ENCODE measurements at places on chromosomes 2 and 18. TPM values are rescaled to one million over a fixed set of nuclear protein-coding genes. Genes with fewer than 3 reads are reported as not detected.

- no peak for DNase-seq
Measured at GRCh38 chr2:99550368-99550767, 60.6 kb upstream of the REV1 start.

- DNase-seq = peak; percentile 63
Measured at GRCh38 chr2:6896930-6897759, 19.6 kb downstream of the RSAD2 start.

DNA sequence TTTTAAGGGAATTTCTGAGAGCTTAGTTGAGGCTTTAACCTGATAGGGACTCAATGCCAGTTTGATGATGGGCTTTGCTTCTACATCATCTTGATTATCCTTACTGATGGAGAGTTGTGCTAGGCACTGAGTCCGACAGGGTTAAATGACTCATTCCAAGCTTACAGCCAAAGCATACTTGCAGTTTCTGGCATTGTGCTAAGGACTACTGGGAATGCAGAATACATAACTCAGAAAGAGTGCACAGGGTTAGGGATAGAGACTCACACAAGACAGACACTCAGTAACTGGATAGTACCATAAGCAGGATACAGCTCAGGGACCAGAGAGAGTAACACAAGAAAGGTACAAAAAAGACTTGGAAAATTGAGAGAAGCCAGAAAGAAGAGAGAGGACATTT is 94.1 kb upstream of the SLC14A2 start:
- no peak for DNase-seq

DNA sequence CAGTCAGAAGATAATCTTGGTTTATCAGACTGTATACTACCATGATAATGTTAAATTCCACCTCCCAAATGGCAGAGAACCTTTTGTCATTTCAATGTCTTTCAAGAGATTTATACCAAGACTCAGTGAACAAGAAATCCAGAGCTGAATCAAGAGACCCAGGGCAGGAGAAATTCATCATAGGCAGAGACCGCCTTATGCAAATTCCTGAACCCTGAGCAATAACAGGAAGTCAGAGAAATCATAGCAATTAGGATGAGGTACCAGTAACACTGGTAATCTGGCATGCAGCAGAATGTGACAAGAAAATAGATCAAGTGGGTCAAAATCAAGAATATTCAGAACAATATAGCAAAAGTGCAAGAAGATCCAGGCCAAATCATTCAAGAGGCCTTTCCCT is 412.4 kb upstream of the LRATD1 start:
- no peak for DNase-seq

- no peak for DNase-seq
Measured at GRCh38 chr2:222811828-222812227, 49.0 kb upstream of the ACSL3 start.

DNA sequence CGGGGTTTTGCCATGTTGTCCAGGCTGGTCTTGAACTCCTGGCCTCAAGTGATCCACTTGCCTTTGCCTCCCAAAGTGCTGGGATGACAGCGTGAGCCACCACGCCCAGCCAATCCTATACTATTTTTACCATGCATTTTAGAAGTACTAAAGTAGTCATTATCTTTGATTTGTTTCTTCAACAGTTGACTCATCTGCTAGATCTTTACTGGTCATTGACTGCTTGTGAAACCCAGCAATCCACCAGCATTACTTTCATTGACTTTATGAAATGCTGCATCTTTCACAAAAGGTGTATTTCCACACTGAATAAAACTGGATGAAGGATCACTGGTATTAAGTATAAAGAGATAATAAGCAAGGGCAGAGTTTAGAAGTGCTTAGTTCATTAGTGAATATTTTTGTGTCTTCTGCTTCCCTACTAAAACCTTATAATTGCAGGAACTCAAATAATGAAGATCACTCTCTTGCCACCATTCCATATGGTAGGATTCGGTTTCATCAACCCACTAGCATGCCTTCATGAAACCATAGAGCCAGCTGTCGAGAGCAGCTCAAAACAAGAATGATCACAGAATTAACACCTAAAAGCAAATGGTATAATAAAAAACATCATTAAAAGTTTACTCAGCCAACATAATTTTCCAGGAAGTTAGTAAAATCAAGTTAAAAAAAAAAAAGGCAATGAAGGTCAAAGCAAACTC is 33.1 kb downstream of the IRS1 start:
- no peak for DNase-seq

DNA sequence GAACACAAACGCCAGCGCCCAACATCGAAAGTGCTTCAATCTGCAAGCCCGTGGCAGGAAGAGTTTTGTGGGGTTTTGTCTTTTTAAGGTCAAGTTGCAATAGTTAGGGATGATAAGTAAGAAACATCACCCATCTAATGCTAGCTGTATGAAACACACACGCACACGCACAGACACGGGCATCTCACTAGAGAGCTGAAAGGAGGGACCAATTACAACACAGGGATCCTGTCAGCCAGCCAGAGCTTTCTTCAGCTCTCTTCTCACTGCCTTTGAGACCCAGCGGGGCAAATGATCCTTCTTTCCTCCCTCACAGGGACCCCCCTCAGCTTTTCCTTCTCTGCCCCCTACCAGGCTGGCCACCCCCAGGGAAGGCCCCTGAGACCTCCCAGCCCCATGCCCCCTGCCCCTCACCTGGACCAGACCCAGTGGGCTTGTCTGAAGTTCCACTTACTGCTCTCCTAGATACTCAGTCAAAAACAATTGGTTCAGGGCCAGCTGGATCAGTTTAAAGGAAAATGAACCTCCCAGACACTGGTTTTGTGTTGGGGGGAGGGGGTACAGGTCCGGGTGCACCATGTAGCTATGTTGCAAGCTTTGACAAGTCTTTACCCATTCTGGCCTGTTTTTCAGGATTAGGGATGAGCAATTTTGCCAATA is 17.9 kb downstream of the CYP26B1 start:
- DNase-seq = no peak

DNA sequence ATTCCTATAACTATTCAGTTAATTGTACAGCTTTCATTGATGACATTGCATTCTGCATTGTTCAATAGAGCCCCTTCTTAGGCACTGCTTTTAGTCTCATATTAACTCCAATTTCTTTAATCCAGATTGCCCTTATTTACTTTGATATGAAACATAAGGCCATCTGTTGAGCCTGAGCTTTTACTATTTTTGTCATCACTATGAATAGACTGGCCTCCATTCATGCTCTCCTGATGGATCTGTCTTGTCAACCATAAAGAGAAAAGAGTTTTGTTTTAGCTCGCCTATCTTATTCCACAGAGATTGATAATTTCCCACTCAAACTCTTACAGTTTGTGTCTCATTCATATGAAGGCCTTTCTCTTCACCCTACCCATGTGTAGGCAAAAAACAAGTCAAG is 159.2 kb upstream of the DTNA start:
- DNase-seq = no peak

DNA sequence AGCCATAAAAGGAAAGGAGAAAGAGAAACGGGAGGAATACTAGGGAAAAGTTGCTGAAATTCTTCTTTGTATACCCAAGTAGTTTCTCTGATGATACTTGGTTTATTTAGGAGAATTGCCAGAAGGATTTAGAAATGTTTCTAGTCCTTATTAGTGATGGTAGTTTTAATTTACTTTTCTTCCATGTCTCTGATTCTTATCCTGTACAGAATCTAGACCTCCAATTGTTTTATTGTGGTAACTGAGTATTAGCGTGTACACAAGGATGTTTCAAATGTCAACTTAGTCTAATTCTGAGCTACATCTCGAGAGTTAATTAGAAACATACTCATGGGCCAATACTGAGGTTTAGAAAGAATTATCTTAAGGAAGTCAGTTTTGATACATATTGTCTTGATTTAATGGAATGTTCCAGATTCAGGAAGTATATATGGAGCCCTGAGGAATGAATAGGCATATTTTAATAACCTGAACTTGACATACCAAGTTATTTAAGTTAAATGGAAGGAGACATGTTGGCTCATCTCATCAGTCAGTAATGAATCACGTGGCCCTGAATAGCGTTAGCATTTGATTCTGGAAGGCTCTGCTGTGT is 219.6 kb downstream of the LTBP1 start:
- peak; percentile 39 for DNase-seq

DNA sequence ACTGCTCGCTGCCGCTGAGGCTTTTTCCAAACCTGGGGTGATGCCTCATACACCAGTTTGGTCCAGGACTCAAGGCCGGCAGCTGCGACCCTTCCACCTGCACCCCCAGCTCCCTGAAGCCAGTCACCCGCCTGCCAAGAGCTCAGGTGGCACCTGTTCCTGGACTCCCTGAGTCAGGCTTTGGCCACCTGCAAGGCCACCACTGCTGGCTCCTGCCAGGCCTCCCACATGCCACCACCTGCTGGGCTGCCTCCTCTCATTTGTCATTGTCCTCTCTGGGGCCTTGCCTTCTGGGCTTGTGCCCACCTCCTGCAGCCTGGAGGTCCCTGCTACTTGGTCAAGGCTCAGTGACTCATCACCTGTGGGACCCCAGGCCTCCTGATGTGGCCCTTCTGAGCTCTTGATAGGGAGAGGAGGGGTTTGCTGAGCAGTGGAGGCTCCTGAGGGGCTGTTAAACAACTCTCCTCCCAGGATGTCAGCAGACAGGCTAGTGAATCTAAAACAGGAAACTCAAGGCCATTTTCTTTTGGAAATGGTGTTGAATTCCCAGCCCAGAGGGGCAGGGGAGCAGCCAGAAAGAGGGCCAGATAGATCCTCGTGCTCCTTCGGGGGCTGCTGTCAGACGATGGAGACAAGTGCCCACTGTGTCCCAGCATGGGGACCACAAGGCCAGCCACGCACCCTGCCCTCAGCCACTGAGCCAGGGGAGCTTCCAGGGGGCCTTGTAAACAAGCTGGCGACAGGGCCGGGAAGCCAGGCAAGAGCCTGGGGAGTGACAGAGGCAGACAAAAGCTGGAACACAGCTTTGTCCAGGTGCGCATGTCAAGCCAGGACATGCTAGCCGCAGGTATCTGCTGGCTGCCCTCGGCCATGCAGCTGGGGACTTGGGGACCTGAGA is 416.8 kb downstream of the LRATD1 start:
- no peak for DNase-seq

DNA sequence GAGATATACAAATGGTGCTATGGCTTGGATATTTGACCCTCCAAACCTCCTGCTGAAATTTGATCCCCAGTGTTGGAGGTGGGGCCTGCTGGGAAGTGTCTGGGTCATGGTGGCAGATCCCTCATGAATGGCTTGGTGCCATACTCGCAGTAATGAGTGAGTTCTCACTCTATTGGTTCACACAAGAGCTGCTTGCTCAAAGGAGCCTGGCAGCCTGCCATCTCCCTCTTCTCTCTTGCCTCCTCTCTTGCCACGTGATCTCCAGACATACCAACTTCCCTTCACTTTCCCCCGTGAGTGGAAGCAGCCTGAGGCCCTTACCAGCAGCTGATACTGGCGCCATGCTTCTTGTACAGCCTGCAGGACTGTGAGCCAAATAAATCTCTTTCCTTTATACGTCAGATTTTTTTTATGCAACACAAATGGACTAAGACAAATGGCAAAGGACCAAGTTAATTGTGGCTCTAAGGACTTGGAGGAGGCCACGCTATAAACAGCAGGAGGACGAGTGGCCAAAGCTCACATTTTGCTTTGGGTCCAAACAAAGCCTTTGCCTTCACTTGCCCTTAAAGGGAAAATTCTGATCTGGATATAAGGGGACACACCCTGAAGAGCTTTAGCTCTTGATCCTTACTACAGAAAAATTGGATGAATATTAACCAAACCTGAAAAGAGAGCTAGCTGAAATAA is 214.7 kb downstream of the SS18 start:
- DNase-seq = no peak

DNA sequence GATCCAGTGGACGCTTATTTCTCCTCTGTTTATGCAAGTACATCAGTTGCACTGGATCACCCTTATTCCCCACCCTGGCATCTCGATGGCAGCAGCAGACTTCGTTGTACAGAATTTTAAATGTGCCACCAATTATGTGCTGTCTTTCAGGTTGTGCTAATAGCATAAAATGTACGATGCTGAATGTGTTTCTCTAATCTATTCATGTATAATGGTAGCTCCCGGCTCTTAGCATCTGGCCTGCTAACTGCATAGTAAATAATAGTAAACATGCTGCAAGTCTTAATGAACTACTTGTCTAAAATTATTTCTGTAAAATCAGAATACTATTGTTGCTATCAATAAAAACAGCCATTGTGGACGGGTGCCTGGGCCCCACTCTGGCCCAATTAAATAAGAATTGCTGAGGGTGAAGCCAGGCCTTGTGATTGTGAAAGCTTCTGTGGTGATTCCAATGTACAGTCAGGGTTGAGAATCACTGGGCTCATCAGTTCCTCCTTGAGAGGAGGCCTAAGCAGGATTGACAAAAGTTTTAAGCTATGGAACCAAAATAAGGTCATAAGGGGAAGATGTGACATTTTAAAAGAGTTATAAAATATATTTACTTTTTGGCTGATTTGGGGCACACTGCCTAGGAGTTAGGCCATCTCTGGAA is 14.4 kb upstream of the MYO3B start:
- DNase-seq = no peak

DNA sequence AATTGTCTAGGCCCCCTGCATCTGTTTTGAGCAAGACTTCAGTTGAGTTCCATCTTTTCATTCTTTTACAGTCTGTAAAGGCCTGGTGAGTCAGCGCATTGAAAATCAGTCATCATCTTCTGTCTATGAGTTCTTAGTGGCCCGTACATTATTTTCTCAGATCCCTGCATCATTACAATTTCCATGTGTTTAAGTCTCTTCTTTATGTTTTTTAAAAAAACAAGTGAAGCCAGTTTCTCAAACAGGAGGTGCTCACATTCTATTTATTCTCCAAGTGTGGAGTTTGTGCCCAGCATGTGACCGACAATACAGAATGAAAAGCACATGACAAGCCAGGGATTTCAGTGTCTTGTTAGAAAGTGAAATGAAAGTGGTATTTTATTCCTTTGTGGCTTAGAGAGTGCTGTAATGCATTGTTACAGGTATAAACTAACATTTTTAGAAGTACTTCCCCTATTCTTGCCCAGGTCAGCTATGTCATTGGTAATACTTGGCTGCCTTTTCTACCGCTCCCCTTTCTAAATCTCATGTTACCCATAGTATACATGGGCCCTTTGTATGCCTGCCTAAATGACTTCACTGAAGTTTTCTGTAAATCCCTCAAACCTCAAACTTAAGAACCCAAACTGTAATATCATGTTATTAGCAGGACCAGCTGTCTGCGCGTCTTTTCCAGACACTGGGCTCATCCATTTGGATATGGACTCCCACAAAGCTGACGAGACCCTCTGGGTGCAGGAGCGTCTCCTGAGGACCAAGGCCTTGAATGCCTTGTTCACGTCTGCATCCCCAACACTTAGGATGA is 67.6 kb downstream of the FEZ2 start:
- peak; percentile 49 for DNase-seq

GRCh38 chr2:231710799-231711676 is 2.7 kb downstream of the PTMA start:
- peak; percentile 55 for DNase-seq

- DNase-seq = peak; percentile 73
Measured at GRCh38 chr2:48589170-48589767, 28.4 kb upstream of the GTF2A1L start.

GRCh38 chr2:145682546-145683157 is 1162.7 kb upstream of the ZEB2 start:
- DNase-seq = peak; percentile 9

GRCh38 chr2:120653046-120653445 is 82.6 kb upstream of the GLI2 start:
- DNase-seq = no peak

The CDK5R2 gene
- not detected for total RNA-seq

The SCTR gene
- total RNA-seq = not detected

The TTL gene
- 20.8 TPM for total RNA-seq

The GRB14 gene
- 2.3 TPM for total RNA-seq

The RRM2 gene
- total RNA-seq = 19.9 TPM

The ASTL gene
- total RNA-seq = not detected

The UPP2 gene
- total RNA-seq = not detected

The SLC5A7 gene
- not detected for total RNA-seq

The SEC11C gene
- total RNA-seq = 24.8 TPM

The STPG4 gene
- not detected for total RNA-seq

Measured in dermis blood vessel endothelial cell (primary cell).